A673 (cell line): ENCODE measurements at places on chromosomes 13 and 19. TPM values are rescaled to one million over a fixed set of nuclear protein-coding genes. Genes with fewer than 3 reads are reported as not detected.

The LIM2 gene
- total RNA-seq: not detected in 2 replicates

The SIAH3 gene
- total RNA-seq: 4.6 and 5.8 TPM in 2 replicates

The FCAR gene
- total RNA-seq: not detected in 2 replicates

DNA sequence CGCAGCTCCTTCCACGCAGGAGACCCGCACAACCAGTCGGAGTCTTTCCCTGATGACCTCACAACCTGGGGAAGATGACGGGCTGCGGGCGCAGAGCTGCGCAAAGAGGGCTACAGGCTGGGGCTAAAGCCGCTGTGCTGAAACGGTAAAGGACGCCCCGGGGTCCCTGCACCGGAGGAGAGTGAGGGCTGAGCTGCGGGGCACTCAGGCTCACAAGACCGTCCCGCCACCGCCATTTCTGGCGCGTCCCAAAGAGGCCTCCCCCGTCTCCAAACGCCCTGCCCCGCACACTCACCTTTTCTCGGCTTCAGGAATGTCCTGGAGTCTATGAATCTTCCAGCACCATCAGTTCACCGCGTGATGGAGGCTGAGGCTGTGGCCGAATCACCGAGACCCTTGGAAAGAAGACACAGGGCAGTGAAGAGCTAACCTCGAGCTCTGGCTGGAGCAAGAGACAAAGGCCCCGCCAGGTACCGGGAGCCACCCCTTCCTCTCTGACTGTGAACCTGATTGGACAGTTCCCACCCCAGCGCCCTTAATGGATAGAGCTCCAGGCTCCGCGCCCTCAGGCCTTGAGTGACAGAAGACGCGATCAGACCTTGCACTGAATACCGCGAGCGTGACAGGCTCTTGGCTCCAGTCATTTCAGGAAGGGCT lies 41.8 kb upstream of the ZNF429 start:
- no peak for DNase-seq

DNA sequence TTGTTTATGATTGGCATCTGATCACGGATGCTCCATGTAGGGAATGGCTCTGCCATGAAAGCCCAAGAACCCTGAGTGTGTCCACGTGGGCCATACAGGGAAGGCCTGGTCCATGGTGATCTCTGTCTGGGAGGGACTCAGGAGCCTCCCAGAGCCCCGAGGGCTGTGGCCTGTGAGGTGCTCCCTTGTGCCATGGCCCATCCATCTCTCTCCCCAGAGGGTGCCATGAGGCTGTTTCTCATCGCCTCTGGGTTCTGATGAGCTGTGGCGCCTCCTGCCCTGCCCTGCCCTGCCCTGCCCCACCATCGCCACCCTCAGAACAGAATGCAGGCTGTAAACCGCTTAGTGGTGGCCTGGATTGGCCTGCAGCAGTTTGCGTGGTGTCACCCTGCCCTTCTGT lies 83.1 kb downstream of the ATP11A start:
- no peak for DNase-seq

GRCh38 chr13:60689571-60689970 lies 292.6 kb downstream of the TDRD3 start:
- DNase-seq: no peak

DNA sequence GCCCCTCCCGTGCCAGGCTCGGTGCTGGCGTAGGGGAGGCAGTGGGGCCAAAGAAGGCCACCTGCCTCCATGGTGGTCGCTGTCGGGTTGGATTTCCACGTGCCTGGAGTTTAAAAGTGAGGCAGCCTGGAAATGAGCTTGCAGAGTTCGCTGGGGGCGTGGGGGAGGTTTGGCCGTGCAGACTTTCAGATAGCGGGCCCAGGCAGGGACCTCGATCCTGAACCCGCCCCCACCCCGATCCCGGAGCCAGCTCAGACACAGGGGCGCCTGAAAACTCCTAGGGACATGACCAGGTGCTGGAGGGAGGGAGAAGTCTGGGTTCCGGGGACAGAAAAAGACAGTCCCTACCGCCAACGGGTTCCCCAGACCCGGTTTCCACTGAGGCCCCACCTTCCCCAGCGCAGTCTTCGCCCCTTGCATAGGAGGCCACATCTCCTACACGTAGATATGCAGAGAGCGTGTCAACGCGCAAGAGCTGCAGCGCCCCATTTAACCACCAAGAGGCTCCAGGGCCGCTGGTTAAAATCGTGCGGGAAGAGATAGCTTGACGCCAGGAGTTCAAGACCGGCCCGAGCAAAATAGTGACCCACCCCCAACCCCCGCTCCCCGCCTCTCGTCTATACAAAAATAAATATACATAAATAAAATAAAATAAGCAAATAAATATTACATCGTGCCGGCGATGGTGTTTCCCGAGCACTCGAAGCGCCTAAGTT lies 8.5 kb downstream of the CCDC8 start:
- DNase-seq: peak; percentile 78

GRCh38 chr13:37175996-37176395 lies 70.5 kb upstream of the CSNK1A1L start:
- peak; percentile 76 for DNase-seq
